ENCODE measurements at places on chromosomes 6 and 20.

GRCh38 chr6:26249957-26250697, 114.9 kb upstream of the BTN3A2 start:
- DNase-seq, result peak; percentile 30

- DNase-seq, result no peak
Observed at GRCh38 chr20:9989066-9989724, 45.6 kb upstream of the ANKEF1 start.

GRCh38 chr20:14782731-14783130, 445.3 kb upstream of the FLRT3 start:
- no peak for DNase-seq

DNA sequence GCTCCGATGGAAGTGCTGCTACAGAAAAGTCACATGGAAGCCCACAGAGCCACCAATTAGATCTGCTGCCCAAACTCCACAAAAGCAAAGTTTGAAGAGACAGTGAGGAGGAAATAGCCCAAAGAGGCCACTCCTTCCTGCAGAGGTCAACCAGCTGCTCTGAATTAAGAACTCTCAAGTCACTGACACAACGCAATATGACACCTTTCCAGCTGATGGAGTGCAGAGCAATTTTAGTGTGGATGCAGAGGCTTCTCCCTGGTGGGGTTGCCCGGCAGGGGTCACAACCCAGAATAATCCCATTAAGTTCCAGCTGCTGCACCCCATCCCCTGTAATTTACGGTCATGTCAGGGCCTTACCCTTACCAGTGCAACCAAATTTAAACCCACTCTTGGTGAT, 361.9 kb upstream of the JARID2 start:
- DNase-seq, result no peak

DNA sequence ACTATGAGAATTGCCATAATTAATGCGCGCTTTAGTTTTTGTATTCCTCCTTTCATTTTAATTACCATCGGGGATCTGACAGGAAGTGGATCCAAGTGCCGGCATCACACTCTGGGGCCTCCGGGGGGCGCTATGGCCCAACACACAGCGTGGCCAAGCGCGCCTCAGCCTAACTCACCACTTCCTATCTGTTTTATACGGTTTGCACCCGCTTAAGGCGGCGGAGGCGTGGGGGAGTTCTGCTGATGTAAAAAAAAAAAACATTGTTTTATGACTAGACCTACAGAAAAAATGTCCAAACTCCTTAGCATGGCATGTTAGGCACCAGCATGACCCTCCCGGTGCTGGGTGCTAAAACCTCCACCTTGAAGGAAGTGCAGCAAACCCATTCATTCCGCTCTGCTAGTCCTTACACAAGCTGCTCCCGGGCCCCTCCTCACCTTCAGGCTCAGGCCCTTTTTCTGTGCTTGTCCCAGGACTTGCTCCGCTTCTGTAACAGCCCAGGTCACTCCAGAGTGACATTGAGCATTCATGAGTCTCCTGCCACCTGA, 4.5 kb upstream of the EBF4 start:
- DNase-seq, result no peak

DNA sequence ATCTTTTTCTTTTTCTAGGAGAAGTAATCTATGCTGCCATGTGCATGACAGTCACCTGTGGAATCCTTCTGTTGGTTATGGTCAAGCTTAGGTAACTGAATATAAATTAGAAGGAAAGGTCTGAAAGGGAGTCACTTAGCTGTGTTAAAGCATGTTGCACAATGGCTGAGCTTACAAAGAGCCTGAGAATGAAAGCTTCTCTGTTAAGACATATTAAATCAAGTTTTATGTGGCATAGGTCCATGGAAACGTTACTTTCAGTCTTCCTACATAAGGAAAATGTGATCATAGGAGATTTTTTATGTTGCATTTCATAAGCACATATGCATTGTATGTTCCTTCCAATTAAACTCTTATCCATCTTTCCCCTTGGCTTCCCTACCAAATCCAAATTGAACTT, 72.1 kb downstream of the GFRAL start:
- DNase-seq, result no peak

DNA sequence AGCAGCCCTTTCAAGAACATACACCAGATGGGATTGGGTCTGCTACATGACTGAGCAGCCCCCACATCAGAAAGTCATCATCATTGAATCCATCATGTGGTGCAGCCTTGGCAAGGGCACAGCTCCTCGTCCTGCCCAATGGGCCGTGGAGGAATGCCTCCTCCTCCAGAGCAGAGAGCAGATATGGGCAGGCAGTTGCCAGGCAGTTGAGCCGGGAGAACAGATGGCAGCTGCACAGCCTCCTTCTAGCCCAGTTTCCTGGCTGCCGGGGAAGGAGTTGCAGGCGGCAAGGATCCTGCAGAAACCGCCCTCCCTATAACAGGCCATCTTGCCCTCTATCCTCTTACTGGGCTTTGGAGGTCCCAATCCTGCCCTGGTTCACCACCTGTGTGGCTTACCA, 11.9 kb upstream of the ZFAND3 start:
- no peak for DNase-seq

DNA sequence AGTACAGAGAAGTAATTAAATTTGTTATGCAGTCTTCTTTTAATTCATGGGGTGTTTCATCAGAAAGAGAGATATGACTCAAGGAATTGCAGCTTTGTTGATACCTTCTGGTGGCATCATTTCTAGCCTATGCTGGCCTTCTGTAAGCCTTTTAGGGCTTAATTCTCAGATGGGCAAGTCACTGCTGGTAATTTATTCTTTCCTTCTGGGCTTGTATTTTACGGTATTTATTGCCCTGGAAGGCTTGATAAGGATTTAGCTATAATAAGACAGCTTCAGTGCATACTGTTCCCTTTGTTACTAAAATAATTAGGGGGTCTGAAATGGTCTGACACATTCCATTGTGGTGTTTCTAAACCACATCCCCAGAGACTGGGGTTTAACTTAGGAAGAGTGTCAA, 57.9 kb upstream of the EMILIN3 start:
- DNase-seq, result no peak

GRCh38 chr20:32605167-32605656, 20.1 kb upstream of the NOL4L start:
- no peak for DNase-seq

- no peak for DNase-seq
Observed at GRCh38 chr20:11047559-11047958, 373.8 kb upstream of the JAG1 start.

DNA sequence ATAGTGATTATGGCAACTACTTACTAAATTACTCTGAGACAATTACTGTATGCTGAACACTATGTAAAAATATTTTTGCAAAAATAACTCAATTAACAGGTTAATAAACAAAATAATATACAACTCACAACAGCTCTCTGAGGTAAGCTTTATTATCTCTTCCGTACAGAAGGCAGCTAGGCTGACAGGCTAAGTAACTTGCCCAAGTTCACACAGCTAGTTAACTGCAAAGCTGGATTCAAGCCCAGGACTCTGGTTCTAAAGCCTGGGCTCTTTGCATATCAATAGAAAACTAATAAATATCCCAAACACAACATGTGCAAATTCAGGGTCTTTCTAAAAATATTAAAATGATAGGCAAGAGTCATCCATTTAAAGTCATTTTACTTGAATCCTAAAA, 169.5 kb upstream of the BEND3 start:
- no peak for DNase-seq

DNA sequence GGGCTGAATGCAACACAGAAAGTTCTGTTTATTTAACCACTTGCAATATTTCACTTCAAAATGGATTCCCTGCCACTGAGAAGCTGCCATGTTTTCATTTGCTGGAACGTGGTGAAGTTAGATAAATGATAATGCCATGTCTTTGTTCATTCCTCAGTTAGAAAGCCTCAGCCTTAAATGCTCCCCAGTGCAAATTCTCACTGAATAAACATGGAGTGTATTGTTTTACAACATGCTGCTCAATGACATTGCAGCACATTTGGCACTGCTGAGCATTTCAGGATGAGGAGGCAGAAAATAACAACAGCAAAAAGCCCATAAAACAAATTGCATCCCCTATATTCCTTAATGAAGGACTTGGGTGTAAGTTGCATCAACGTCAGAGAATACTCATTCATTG, 913.8 kb upstream of the FLRT3 start:
- DNase-seq, result no peak

- no peak for DNase-seq
Observed at GRCh38 chr6:114718186-114718585, 375.4 kb upstream of the HS3ST5 start.

GRCh38 chr6:119848696-119849095, 499.1 kb upstream of the MAN1A1 start:
- DNase-seq, result no peak

GRCh38 chr6:98836025-98836961, 1.9 kb downstream of the POU3F2 start:
- no peak for DNase-seq

DNA sequence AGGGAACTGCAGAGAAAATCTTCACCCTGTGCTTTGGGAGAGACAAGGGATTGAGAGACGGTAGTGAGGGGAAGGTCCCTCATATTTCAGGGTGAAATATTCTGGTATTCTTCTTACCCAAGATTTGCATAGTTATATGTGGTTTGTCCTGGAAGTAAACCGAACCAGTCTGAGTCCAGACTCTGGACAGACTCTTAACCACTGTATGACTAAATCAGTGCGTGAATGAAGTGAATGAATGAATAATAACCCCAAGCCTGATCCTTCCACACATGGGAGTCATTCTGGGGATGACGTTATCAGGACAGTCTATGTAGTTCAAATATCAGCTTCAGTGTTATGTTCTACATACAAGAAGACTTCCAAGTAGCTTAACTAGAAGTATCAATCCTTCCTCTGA, 690.7 kb downstream of the KIF16B start:
- DNase-seq, result no peak

- DNase-seq, result no peak
Observed at GRCh38 chr6:121645100-121645745, 209.8 kb downstream of the GJA1 start.

- no peak for DNase-seq
Observed at GRCh38 chr6:151998784-151999183, 191.3 kb downstream of the ESR1 start.

GRCh38 chr20:63116412-63117106, 99.4 kb downstream of the YTHDF1 start:
- DNase-seq, result no peak

DNA sequence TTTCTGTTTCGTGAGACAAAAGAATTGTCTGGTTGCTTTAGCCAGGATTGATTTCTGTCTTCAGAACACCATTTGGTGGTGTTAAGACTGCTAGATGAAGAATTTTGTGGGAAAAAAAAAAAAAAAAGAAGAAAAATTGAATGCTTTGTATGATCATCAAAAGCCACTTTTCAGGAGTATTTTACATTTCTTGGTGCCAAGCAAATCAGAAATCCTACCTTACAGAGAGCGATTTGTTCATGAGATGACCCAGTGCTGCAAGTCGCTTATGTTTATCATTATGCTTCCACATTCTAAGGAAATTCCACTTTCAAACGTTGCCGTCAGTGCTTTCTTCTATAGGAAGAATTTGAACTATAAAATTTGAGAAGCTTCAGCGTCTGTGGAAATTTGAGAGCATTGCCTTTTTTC, 228.7 kb downstream of the BCKDHB start:
- DNase-seq, result no peak

- DNase-seq, result no peak
Observed at GRCh38 chr6:39402239-39402751, 79.8 kb upstream of the KCNK16 start.
